Muscle of leg (tissue), 16 donors: ENCODE measurements at places on chromosomes 2 and 18. TPM values are rescaled to one million over a fixed set of nuclear protein-coding genes. Genes with fewer than 3 reads are reported as not detected.

- DNase-seq = peak; percentile 2
- no peak overlapping the region for H3K4me3 ChIP-seq
- H3K4me1 ChIP-seq = no peaks in the 10 kb centered on the region
These were observed 529.1 kb upstream of the HNMT start for GRCh38 chr2:137435162-137435561.

DNA sequence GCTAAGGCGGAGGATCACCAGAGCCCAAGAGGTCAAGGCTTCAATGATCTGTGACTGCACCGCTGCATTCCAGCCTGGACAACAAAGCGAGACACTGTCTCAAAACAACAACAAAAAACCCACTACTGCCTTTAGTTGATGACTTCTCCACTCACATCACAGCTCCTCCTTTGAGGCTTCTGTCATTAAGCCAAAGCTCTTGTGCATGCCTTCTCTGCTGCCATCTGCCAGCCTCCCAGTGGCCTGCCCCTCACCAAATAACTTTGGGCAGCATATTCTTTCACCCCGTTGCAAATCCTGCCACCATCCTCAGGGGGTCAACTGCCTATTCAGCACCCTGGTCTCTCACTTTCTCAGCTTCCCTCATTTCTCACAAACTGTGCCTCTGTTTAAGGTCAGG, 27.5 kb downstream of the OSBPL1A start:
- H3K27me3 ChIP-seq = no peaks in the 10 kb centered on the region
- no peak overlapping the region for H3K27ac ChIP-seq
- peaks cover 6% of the 10 kb centered on the region for H3K4me1 ChIP-seq
- DNase-seq = no peak
- H3K4me3 ChIP-seq = no peak overlapping the region
- H3K36me3 ChIP-seq = peaks cover 34% of the 10 kb centered on the region

DNA sequence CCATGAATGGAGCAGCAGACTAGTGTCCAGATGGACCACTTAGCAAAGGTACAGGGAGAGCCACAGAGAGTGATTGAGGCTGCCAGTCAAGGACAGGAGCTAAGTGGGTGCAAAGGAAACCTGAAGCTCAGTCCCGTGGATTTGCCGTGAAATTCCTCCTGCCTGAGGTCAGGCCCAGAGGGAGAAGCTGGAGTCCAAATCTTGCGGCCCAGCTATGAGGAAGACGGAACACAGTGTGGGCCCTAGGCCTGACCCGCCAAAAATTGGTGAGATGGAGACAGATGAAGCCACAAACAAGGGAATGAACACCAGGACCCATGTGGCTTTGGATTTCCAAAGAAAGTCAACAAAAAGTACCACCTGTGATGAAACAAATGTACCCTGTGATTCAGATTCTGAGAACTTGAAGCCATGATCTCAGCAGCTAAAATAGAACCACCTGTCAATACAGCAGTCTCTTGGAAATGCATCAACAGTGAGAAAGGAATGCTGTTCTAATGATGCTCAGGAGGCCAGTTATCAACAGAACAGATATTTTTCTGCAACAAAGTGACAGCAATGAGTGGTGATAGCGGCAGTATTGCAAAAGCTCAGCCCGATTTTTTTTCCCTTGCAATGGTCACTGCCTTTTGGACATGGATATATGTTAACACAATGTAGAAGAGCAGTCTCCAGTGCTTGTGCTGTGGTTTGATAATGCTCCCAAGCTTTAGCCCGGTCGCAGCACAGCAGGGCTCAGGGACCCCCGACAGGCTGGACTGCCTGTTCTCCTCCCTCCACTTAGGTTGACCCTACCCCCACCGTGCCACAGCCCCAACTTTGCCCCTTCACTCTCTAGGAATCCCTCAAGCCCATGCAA, 10.7 kb downstream of the COL6A3 start:
- peak overlapping the region; percentile 56 for H3K27ac ChIP-seq
- DNase-seq = peak; percentile 49
- no peak overlapping the region for H3K4me3 ChIP-seq
- H3K4me1 ChIP-seq = peaks cover 29% of the 10 kb centered on the region
- H3K36me3 ChIP-seq = peaks cover 6% of the 10 kb centered on the region
- H3K27me3 ChIP-seq = no peaks in the 10 kb centered on the region

DNA sequence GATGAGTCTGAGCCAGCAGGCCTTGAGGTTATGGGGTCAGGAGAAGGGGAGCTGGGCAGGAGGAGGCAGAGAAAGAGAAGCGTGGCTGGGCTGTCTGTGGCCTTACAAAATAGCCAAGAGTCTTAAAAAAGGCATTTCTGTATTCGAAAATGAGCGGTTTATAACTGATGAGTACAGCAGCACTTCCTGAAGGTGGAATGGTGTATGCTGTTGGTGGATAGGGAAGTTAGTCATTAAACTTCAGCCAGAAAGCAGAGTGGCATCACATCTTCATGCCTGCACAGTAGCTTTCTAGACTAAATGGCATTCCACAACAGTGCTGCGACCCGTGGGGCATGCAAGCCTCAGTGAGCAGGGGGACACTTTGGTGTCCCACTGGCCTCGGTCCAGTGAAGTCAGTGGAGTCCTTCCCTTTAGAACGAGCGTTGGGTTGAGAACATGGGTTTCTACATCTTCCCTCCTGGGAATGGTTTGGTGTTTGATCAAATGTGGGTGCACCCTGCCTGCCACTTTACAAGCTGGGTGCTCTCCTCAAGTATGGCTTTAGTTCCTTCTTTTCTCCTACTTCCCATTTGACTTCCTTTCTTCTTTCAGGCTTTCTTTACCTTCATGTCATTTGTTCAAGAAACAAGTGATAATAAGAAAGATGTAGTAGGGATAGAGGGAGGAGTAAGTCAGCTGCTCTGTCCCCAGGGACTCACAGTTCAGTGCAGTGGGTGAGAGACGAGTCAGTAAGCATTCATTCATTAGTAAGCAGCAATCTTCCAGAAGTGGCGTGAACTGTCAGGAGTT, 96.3 kb downstream of the ARMC9 start:
- H3K4me1 ChIP-seq = peaks cover 4% of the 10 kb centered on the region
- peaks cover 11% of the 10 kb centered on the region for H3K36me3 ChIP-seq
- no peaks in the 10 kb centered on the region for H3K27me3 ChIP-seq
- no peak overlapping the region for H3K4me3 ChIP-seq

GRCh38 chr2:99974682-99975375, 167.6 kb downstream of the AFF3 start:
- no peak overlapping the region for H3K27ac ChIP-seq
- H3K4me1 ChIP-seq = no peaks in the 10 kb centered on the region
- no peaks in the 10 kb centered on the region for H3K36me3 ChIP-seq

- H3K36me3 ChIP-seq = no peaks in the 10 kb centered on the region
- peaks cover 2% of the 10 kb centered on the region for H3K4me1 ChIP-seq
- no peak overlapping the region for H3K27ac ChIP-seq
These were observed 112.4 kb upstream of the RIOK3 start for GRCh38 chr18:23340661-23341060.

DNA sequence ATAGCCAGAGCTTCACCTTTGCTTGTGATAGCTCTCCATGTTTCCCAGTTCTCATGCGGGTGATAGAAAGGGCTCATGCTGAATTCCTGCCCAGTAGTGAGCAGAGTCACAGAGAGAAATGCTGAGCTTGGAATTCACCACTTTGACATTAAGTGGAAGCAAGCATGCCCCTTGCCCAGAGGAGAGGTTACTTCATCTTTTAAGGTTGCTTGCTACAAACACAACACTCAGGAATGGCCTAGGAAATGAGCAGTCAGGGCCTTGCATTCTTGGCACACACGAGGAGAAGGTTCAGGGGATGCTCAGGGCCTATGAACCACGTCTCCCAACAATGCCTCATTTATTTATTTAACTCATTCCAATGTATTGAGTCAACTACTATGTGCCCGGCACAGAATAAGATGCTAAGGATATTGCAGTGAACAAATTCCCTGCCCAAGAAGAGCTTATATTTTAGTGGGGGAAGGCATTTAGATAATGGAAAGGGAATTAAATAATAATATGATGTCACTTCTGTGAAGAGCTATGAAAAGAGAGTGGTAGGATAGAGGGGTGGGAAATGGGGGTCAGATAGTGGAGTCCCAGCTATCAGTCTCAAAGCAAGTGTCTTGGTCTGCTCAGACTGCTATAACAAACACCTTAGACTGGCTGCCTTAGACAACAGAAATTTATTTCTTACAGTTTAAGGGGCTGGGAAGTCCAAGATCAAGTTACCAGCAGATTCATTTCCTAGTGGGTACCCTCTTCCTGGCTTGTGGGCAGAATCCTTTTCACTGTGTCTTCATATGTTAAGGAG, 42.1 kb downstream of the DDX18 start:
- H3K27me3 ChIP-seq = peaks cover 7% of the 10 kb centered on the region
- no peak overlapping the region for H3K4me3 ChIP-seq
- H3K27ac ChIP-seq = no peak overlapping the region

GRCh38 chr18:52046842-52047241, 293.2 kb upstream of the DCC start:
- H3K36me3 ChIP-seq = no peaks in the 10 kb centered on the region
- no peaks in the 10 kb centered on the region for H3K27me3 ChIP-seq
- H3K4me1 ChIP-seq = no peaks in the 10 kb centered on the region
- no peak overlapping the region for H3K4me3 ChIP-seq

- H3K4me1 ChIP-seq = peaks cover 10% of the 10 kb centered on the region
- no peak overlapping the region for H3K4me3 ChIP-seq
- DNase-seq = peak; percentile 89
- peak overlapping the region; percentile 88 for H3K27ac ChIP-seq
- H3K27me3 ChIP-seq = no peaks in the 10 kb centered on the region
These were observed 57.0 kb downstream of the EFR3B start for GRCh38 chr2:25098670-25099486.

GRCh38 chr2:28424799-28425463, 32.3 kb downstream of the FOSL2 start:
- H3K27me3 ChIP-seq = no peaks in the 10 kb centered on the region
- H3K36me3 ChIP-seq = no peaks in the 10 kb centered on the region
- DNase-seq = no peak

GRCh38 chr18:60391571-60392226, 19.1 kb upstream of the MC4R start:
- no peak for DNase-seq
- no peaks in the 10 kb centered on the region for H3K4me1 ChIP-seq
- H3K4me3 ChIP-seq = no peak overlapping the region
- H3K27me3 ChIP-seq = no peaks in the 10 kb centered on the region
- no peak overlapping the region for H3K27ac ChIP-seq

GRCh38 chr2:236293241-236293810, 29.1 kb upstream of the ASB18 start:
- no peak overlapping the region for H3K4me3 ChIP-seq
- H3K27ac ChIP-seq = no peak overlapping the region
- H3K27me3 ChIP-seq = peaks cover 12% of the 10 kb centered on the region
- H3K4me1 ChIP-seq = peaks cover 3% of the 10 kb centered on the region
- no peaks in the 10 kb centered on the region for H3K36me3 ChIP-seq

GRCh38 chr2:119826370-119826961, 66.7 kb downstream of the PTPN4 start:
- no peaks in the 10 kb centered on the region for H3K4me1 ChIP-seq
- no peaks in the 10 kb centered on the region for H3K27me3 ChIP-seq
- H3K27ac ChIP-seq = no peak overlapping the region
- no peak overlapping the region for H3K4me3 ChIP-seq
- H3K36me3 ChIP-seq = peaks cover 3% of the 10 kb centered on the region

GRCh38 chr2:6957031-6957714, 40.0 kb downstream of the RNF144A start:
- no peak overlapping the region for H3K27ac ChIP-seq
- H3K36me3 ChIP-seq = peaks cover 3% of the 10 kb centered on the region
- no peaks in the 10 kb centered on the region for H3K27me3 ChIP-seq
- H3K4me3 ChIP-seq = no peak overlapping the region
- DNase-seq = no peak

GRCh38 chr18:10354241-10354811, 100.1 kb upstream of the APCDD1 start:
- no peak overlapping the region for H3K27ac ChIP-seq
- H3K4me3 ChIP-seq = no peak overlapping the region
- no peaks in the 10 kb centered on the region for H3K27me3 ChIP-seq
- no peaks in the 10 kb centered on the region for H3K36me3 ChIP-seq
- DNase-seq = no peak

DNA sequence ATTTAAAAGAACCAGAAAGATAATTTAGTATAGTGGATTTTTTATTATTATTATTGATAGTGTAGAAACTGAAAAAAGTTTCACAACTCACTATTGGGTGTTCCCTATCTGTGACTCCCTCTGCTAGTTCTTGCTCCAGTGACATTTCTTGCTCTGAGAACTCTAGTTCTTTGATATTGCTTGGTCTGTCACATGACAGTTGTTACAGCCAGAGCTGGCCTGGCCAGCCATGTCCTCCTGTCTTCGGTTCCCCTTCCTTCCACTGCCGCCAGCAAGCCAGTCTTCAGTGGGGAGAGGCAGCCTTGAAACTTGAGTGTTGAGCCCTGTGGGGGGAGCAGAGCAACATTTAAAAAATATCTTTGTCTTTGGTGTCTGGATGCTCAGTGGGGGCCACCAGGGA, 7.6 kb upstream of the THOC1 start:
- H3K4me1 ChIP-seq = no peaks in the 10 kb centered on the region
- no peaks in the 10 kb centered on the region for H3K27me3 ChIP-seq
- DNase-seq = peak; percentile 29
- no peaks in the 10 kb centered on the region for H3K36me3 ChIP-seq
- H3K4me3 ChIP-seq = no peak overlapping the region

GRCh38 chr2:190641469-190641868, 7.4 kb upstream of the NAB1 start:
- H3K4me1 ChIP-seq = peaks cover 9% of the 10 kb centered on the region
- H3K27me3 ChIP-seq = no peaks in the 10 kb centered on the region
- no peak overlapping the region for H3K4me3 ChIP-seq
- no peak for DNase-seq
- no peaks in the 10 kb centered on the region for H3K36me3 ChIP-seq
- no peak overlapping the region for H3K27ac ChIP-seq

DNA sequence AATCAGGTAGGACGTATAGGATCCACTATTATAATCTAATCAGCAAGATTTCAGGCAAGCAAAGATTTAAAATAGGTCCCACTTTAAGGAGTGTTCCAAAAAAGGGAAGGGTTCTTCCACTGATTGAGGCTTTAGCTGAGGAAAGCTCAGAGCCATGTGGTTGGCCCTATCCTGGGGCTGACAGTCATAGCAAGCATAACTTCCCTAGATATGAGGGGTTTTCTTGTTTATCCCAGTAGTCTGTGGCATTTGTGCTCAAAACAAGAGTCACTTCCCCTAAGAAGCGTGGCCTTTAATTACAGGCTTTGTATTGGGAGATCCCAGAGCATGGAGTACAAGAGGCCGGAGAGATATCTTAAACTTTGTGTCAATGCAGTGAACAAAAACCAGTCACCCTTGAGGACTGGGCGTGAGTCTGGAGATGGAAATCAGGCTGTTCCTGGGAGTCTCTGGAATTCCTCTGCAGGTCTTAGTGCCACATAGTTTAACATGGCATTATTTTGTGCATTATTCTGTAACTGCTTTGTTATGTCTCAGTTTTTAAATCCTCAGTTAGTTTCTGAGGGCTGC, 136.9 kb upstream of the FBXO11 start:
- H3K4me3 ChIP-seq = no peak overlapping the region
- H3K27me3 ChIP-seq = no peaks in the 10 kb centered on the region
- peak; percentile 25 for DNase-seq
- H3K36me3 ChIP-seq = no peaks in the 10 kb centered on the region
- H3K27ac ChIP-seq = no peak overlapping the region

DNA sequence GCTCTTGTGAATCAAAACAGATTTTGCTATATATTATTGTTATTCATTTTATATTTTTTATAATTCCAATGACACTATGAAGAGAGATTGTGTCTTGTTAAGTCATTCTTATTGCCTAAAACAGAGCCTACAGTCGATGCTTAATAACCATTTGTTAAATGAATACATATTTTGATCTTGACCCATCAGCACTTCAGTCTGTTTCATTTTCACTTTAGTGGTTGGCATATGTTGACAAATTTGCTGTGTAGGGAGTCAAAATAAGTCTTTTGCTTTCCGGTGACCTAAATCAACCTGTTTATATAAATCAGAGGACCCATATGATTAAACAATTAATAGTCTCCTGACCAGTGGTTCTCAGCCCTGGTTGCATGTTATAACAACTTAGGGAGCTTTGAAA, 97.1 kb downstream of the TXNL1 start:
- no peaks in the 10 kb centered on the region for H3K36me3 ChIP-seq
- no peak overlapping the region for H3K27ac ChIP-seq

Gene EMILIN1
- polyA plus RNA-seq = 109 TPM

Gene SOX11
- 18.9 TPM for polyA plus RNA-seq

Gene CGREF1
- polyA plus RNA-seq = 2.7 TPM

Gene DOK6
- polyA plus RNA-seq = 2.6 TPM
